Caudate nucleus (tissue), 63 donors: ENCODE measurements at places on chromosomes 2 and 18.

DNA sequence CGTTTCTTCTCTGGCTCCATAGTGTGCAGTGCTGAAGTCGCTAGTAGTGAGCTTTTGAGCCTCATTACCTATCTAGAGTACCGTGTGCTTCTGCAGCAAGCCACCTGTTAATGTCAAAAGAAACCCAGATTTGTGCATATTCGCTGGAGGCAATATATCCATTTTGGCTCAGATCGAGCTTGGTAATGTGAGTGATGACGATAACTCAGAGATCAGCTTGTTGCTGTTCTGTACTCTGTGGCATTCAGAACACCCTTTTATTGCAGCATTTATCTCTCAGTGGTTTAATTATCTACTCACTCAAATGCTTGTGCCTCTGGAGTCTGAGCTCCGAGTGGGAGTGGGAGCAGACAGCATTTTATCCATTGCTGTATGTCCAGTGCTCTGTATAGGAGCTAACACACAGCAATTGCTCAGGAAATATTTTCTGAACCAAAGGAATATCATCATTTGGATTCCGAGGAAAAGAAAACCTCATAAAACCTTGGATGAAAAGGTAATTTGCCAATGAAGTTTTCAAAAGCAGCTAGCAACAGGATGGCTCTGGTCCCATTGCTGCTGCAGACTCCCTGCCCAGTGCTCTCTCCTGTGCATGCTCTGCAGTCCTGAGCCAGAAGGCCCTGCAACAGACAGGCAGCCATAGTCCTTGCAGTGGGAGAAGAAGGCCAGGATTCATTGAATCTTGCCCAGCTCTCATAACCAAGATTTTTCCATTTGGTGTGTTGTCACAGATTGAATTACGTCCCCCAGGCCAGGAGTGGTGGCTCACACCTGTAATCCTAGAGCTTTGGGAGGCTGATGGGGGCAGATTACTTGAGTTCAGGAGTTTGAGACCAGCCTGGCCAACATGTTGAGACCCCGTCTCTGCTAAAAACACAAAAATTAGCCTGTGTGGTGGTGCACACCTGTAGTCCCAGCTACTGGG lies 183.8 kb downstream of the MYCN start:
- DNase-seq: no peak

- no peak for DNase-seq
These were observed 39.4 kb upstream of the GPAT2 start for GRCh38 chr2:96074156-96074555.

DNA sequence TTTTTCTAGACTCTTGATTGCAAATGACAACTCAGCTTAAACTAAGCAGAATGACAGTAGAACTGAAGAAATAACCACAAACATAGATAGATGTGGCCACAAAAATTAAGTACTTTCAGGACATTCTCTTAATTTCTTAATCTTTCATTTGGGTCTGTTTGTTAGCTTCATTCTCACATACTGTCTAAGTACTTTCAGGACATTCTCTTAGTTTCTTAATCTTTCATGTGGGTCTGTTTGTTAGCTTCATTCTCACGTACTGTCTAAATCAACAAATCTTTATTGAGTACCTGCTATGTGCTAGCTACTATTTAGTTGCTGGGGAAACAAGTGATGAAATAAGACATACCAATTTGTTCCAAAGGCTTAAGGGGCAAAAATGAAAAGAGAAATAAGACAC lies 35.1 kb downstream of the FAM117B start:
- DNase-seq: no peak

DNA sequence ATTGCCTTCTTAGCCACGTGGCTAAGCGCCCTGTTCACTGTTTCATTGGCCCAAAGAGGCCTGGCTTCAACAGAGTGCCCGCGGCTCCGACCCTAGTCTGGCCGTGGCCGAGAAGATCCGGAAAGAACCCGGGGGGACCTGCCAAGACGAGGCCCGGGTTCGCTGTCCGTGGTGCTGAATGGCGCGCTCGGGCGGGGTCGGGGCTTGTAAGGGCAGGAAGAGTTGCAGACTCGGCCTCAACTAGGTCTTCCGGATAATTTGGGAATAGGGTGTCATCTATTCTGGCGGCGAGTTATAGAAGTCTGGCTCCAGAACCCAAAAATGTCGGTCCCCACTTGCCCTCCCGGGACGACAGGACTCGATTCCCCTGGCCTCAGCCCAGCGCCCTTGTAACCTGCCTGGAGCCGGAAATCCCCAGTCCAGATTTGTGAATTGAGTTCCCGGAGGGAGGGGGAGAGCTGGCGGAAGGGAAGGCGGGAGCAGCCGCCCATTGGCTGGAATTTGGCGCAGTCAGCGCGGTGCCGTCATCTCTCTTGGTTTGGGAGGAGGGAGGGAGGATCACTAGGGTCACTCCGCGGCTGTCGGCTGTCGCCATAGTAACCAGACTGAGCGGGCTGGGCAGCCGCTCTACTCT lies 3.5 kb downstream of the CDK5R2 start:
- peak; percentile 57 for DNase-seq

- peak; percentile 57 for DNase-seq
These were observed 13.2 kb upstream of the SEH1L start for GRCh38 chr18:12934454-12935071.

DNA sequence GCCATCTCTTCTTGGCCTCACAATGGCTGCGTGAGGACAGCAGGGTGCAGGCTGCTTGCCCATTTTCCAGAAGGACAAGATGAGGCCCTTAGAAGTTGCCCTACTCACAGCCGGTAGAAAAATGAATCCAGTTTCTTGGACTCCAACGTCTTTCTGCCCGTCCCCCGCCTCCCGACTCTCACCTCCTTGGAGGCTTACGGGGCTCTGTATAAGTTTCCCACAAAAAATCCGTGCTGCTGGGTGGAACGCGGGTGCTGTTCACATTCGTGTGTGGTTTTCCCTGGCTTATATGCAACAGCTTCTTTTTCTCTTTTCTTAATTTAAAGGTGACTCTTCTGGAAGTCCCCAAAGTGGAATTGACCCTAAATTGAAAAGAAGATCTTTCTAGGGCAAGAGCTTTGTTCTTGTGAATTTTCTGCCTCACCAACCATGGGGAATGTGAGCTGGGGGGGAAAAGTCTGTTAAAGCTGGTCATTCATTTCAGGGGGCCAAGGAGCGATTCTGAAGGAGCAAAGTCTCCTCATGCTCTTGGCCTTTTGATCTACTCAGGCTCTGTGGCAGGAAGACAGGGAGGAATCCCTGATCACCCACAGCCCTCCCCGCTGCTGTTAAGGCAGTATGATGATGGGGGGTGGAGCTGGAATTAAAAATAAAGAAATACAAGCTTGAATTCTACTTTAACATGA lies 51.3 kb downstream of the DDX1 start:
- DNase-seq: no peak

DNA sequence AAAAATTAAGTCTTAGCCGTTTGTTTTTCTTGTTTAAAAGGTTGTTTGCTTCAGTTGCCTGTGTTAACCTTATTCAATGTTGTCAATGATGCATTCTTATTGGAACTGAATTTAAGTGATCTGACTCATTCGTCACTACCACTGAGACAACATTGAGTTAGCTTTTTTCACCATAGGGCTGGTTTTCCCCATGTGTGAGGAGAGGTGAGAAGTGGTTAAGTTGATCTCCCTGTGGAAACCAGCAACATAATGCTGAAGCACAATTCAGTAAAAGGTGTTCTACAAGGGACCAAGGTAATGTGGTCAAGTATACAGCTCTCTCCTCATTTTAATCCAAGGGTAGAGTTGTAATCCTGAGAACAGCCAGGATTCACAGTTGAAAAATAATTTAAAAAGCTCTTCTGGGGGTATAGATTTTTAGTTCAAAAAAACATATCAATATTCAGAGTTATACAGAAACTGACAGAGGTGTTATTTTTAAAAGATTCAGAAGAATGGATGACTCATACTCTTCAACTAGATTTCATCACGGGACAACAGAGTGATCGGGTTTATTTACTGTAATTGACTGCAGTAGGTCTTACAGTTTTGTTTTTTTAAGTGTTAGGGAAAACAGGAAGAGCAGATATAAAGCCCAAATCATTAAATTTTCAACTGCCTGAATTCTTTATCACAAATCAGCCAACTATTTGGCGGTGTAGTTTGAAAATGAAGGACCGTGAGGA lies 12.6 kb downstream of the NOP58 start:
- DNase-seq: no peak

- DNase-seq: no peak
These were observed 33.4 kb downstream of the SLC66A2 start for GRCh38 chr18:79917853-79918614.

GRCh38 chr2:141498561-141498960 lies 632.3 kb downstream of the LRP1B start:
- no peak for DNase-seq

GRCh38 chr2:81467096-81467495 lies 1162.5 kb upstream of the LRRTM1 start:
- no peak for DNase-seq

DNA sequence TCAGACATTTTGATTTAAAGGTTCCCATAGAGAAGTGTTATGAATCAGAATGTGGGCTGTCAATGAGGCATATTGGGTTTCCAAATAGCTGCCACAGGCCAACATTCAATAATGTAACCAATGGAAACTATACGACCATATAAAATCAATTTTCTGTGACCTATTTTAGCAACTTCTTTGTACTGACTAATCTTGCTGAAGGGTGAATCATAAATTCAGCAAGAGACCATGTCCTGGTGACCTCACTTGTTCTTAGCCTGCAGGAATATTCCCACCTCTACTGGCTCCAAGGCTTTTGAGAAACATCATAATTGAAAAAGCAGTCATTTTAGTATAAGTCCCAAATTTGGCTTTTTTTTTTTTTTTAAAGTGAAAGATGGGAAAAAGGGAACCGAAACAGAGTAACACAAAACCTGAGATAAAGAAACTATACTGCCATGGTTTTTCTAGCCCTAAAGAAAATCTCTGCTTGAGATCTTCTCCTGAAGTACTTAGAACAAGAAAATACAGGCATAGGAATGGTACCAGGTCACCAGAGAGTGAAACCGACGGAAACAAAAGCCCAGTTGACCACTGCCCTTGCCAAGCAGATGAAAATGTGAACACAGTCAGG lies 32.1 kb downstream of the PLEKHM3 start:
- DNase-seq: no peak

- no peak for DNase-seq
These were observed 476.5 kb downstream of the LRP1B start for GRCh38 chr2:141654311-141654710.

- DNase-seq: no peak
These were observed 50.0 kb downstream of the DPYSL5 start for GRCh38 chr2:26897807-26898479.

DNA sequence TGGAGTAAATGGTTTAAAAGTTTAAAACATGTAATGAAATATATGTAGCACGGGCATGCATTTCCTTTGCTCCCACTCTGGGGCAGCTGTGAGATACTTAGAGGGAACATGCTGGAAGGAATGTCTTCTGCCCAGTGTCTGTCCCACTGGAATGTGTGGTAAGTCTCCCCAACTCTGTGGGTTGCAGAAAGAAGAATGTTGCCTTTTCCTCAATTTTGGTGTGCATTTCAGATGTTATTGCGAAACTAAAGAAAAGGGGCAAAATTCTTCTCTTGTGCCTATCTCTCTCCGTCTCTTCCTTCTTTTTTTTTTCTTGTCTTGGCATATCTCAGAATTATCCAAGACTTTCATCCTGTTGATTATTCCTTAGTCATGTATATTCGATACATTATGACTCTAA lies 201.1 kb downstream of the SH3RF3 start:
- no peak for DNase-seq
